ENCODE measurements at places on chromosomes 12 and 14. TPM values are rescaled to one million over a fixed set of nuclear protein-coding genes. Genes with fewer than 3 reads are reported as not detected.

- no peaks in the 10 kb centered on the region for H3K27me3 ChIP-seq
- peaks cover 41% of the 10 kb centered on the region for H3K36me3 ChIP-seq
- no peak for DNase-seq
- H3K4me3 ChIP-seq = no peak overlapping the region
- H3K4me1 ChIP-seq = peaks cover 75% of the 10 kb centered on the region
Measured at GRCh38 chr14:71358209-71358931, 451.1 kb downstream of the PCNX1 start.

GRCh38 chr12:44384136-44384535 is 492.0 kb downstream of the NELL2 start:
- no peak overlapping the region for H3K27ac ChIP-seq
- no peak for DNase-seq
- no peaks in the 10 kb centered on the region for H3K36me3 ChIP-seq
- H3K4me1 ChIP-seq = no peaks in the 10 kb centered on the region

- no peak overlapping the region for H3K4me3 ChIP-seq
- peaks cover 44% of the 10 kb centered on the region for H3K36me3 ChIP-seq
- peaks cover 2% of the 10 kb centered on the region for H3K27me3 ChIP-seq
- H3K4me1 ChIP-seq = peaks cover 52% of the 10 kb centered on the region
- DNase-seq = no peak
Measured at GRCh38 chr14:92582706-92583452, 69.3 kb downstream of the RIN3 start.

The MDGA2 gene
- not detected for total RNA-seq

The SLC6A12 gene
- total RNA-seq = not detected

The HSPA2 gene
- total RNA-seq = 5.5 TPM
